ENCODE measurements at places on chromosomes 4 and X.

DNA sequence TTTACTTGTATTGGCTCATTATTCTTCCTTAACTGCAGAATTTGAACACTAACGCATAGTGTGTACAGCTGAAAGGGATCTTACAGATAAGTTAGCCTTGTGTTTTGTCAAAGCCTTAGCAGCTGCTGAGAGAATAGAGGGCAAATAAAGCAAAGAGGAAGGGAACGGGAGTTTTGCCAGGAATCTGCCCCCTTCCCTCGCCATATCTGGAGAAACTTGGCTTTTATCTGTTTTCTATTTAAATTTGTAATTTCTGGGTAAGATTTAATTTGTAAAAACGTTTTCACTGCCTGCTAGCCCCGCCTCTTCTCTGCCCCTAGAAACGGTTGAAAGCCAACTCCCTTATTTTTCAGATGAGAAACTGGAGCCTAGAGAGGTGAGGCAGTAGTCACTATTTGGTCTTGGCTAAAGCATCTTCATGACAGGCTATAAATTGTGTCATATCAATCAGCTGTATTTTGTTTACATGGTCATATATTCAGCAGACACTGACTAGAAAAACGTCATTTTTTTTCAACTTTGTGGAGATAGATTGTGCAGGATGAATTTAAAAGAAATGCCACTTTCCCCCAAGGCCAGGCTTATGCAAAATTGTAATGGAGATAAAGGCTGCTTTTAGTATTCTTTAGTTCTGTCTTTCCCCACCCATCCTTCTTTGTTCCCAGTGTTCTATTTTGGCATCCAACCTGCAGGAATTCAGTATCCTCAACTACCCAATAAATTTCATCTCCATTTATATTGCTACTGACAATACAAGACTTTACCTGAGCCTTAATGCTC lies 319.4 kb downstream of the SH2D1A start:
- no peak for DNase-seq

- DNase-seq = no peak
These were observed 176.1 kb downstream of the DCTD start for GRCh38 chr4:182741054-182741453.

DNA sequence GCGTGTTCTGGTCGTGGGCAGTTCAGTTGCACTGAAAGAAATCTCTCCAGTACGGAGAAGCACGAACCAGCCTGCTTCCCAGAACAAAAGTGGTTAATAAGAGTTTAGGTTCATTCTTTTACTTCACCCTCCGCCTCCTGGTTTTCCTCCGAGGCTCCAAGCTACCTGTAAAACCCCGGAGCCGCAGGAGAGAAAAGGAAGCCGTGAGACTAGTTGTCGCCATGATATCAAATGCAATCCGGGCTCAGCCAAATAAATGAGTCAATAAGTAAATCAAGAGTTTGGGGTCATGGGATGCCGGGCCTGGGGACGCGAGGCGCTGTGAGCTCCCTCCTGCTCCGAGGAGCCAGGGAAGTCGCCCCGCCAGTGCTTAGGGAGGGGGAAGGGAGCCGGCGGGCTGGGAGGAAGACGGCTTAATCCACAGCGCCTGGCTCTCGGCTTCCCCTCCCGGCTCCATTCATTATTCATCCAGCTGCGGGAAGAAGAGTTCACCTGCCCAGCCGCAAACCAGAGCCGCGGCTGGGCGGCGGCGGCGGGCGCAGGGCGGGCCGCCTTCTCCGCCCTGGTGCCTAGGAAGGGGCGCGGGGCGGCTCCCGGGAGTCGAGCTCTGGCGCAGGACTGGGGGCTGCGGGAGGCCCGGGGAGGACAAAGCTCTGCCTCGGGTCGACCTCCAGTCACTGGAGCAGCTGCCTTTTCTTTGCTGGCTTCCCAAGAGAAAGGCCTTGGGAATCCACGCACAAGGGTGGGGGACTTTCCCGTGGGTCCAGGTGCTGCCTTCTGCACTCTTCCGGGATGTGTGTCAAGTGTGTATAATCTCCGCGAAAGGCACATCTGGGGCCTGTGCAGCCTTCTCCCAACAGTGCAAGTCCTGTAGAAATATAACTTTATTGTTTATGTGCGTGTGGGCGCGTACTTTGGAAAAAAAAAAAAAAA lies 1.7 kb downstream of the FRAS1 start:
- DNase-seq = peak; percentile 39

DNA sequence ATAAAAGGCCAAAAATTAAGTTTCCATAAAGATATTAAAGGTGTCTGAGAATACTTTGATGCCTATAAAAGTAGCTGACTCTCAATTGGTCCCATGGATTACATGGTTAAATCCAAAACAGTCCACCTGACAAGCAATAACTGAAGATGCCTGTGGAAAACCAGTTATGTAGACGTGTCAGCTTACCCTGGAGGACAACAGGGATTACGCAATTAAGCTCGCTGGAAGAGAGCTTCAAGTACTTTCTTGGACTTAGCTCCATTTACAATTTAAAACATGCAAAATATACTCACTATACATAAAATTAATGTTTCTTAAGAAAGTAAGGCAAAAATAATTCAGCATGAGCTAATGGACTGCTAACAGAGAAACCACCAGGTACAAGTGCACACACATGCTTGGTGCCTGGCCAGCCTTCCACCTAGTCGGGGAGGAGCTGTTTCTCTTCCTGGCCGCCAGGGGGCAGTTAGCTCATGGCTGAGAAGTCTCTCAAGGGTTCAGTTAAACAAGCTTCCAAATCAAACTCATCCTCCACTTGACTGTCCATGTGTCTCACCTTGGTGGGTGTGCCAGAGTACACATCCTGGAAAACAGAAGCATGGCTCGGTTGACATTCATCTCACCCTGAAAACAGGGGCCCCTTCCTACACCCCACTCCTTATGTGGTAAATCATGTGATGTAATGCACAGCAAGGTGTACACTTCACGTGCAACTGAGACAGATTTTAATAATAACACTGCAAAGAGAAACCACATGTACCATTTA lies 9.2 kb upstream of the FAM53A start:
- peak; percentile 68 for DNase-seq

- DNase-seq = no peak
These were observed 430.7 kb downstream of the IDS start for GRCh38 chrX:149074398-149074797.

- no peak for DNase-seq
These were observed 61.8 kb upstream of the TXK start for GRCh38 chr4:48195853-48196252.

DNA sequence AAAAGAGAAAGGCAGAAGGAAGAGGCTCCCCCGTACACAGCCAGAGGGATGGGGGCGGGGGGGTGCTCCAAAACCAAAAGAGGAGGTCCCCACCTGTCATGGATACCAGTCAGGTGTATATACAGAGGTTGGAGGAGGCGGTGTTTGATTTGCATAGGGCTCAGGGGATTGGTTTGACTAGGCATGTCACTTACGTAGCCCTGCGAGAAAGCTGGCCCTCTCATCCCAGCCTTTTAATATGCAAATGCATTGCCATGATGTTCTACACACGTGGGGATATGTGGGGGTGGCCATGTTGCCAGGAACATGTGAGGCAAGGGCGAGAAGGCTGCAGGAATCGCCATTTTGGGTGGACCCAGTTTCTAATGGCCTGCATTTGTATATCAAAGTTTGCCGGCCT lies 38.6 kb downstream of the TMEM150C start:
- DNase-seq = no peak

GRCh38 chr4:31045724-31046318 lies 325.7 kb downstream of the PCDH7 start:
- DNase-seq = no peak

GRCh38 chr4:111648056-111648455 lies 497.2 kb upstream of the FAM241A start:
- DNase-seq = no peak

DNA sequence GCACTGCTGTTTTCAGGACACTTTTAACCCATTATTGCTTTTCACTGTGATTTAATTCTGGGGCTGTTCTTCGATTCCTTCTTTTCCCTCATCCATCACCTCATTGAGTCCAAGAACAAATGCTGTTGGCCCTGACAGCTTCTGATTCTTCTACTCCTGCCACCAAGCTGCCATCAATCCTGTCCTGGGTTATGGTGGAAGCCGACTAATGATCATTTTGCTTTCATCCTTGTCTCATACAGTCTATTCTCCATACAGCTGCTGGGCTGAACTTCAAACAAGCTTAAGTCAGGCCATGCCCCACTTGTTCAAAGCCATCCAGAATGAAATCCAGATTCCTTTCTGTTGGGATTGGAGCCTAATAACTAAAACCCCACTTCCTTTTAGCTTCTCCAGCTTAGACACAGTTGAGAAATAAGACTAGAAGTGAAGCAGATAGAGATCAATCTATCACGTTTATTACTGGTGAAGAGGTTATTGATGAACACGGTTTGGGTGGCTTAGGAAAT lies 161.9 kb downstream of the STK32B start:
- DNase-seq = no peak

GRCh38 chr4:142846108-142846728 lies at the start of gene INPP4B:
Gene INPP4B (minus strand): TSS chr4:142846301.
- peak; percentile 67 for DNase-seq

- DNase-seq = no peak
These were observed 45.1 kb upstream of the C1QTNF7 start for GRCh38 chr4:15382669-15383273.

- DNase-seq = no peak
These were observed 20.3 kb downstream of the DNAAF6 start for GRCh38 chrX:107226757-107227156.

DNA sequence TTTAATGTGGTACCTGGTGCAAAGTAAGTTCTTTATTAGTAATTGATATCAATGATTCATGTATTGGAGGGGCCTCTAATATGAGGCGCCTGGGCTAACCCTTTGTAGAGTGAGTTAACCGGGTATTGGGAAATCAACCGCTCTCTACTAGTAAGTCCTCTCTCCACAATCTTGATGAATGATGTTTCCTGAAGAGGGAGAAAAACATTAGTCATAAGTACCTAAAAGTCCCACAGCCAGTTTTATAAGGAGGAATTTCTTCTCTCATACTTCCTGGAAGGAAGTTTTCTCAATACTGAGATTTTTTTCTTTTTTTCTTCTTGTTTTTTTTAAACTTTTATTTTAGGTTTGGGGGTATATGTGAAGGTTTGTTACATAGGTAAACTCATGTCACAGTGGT lies 62.3 kb downstream of the AGTR2 start:
- no peak for DNase-seq
